ENCODE measurements at places on chromosomes 1 and 21. TPM values are rescaled to one million over a fixed set of nuclear protein-coding genes. Genes with fewer than 3 reads are reported as not detected.

The C1orf94 gene
- total RNA-seq: not detected

The SAMSN1 gene
- not detected for total RNA-seq

The FCRL4 gene
- not detected for total RNA-seq

The TFF2 gene
- not detected for total RNA-seq

The RGS4 gene
- 231 TPM for total RNA-seq

The TEX38 gene
- total RNA-seq: not detected

The RGS1 gene
- not detected for total RNA-seq

The SLFNL1 gene
- not detected for total RNA-seq

The RGS8 gene
- not detected for total RNA-seq

The CSF3R gene
- not detected for total RNA-seq

The FCER1A gene
- total RNA-seq: not detected

The BGLAP gene
- not detected for total RNA-seq

The GATAD2B gene
- 3.7 TPM for total RNA-seq

The RAB25 gene
- total RNA-seq: not detected

The BLACAT1 gene
- not detected for total RNA-seq

The MYBPH gene
- total RNA-seq: 0.18 TPM

The TENT5C gene
- 0.35 TPM for total RNA-seq

The FAM72D gene
- 0.86 TPM for total RNA-seq

The WNT3A gene
- total RNA-seq: not detected

The RPTN gene
- total RNA-seq: not detected

The GNG12 gene
- total RNA-seq: 140 TPM

The AMY1A gene
- total RNA-seq: not detected

The PBXIP1 gene
- 48.2 TPM for total RNA-seq

The NR5A2 gene
- total RNA-seq: not detected

The UMODL1 gene
- not detected for total RNA-seq

The OR10Z1 gene
- total RNA-seq: not detected

The ADIPOR1 gene
- 62.8 TPM for total RNA-seq

The PROX1 gene
- not detected for total RNA-seq

The SESN2 gene
- total RNA-seq: 33.4 TPM

The TSACC gene
- not detected for total RNA-seq

The FBXO2 gene
- not detected for total RNA-seq

The CLDN14 gene
- total RNA-seq: not detected

The AIRE gene
- not detected for total RNA-seq

The IFI44 gene
- total RNA-seq: 1.6 TPM
